ENCODE measurements at places on chromosomes 12 and 14.

DNA sequence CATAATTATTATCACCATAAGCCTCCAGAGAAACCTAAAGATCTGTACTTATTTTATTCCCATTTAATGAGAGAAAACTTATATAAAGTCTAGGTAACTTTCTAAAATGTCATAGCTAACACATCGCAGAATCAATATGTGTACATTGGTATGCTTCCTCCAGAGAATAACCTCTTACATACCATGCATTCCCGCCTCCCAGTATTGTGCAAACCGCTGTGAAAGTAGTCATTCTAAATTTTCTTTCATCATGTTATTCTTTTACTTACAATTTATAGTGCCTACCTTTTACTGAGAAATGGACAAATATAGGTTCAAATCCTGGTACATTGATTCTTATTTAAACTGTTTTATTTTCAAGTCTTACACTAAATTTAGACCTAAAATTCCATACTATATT is 463.4 kb downstream of the LRFN5 start:
- no peak for DNase-seq

DNA sequence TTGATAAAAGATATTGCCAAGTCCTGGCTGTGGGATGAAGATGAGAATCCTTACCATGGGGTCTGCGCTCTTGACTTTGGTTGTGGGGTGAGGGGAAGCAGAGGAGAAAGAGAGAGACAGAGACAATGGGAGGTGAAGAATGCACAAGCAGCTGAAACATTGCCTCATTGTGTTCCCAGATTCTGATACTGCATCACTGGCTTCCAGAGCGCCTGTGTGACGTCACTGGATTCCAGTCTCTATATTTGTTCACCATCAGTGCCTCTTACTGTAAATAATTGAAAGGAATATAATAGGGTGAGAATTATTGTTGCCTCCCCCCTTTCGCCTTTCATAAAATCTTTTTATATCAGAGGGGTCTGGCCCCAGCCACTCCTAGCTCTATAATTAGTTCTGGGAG is 188.9 kb upstream of the NTF3 start:
- no peak for DNase-seq

DNA sequence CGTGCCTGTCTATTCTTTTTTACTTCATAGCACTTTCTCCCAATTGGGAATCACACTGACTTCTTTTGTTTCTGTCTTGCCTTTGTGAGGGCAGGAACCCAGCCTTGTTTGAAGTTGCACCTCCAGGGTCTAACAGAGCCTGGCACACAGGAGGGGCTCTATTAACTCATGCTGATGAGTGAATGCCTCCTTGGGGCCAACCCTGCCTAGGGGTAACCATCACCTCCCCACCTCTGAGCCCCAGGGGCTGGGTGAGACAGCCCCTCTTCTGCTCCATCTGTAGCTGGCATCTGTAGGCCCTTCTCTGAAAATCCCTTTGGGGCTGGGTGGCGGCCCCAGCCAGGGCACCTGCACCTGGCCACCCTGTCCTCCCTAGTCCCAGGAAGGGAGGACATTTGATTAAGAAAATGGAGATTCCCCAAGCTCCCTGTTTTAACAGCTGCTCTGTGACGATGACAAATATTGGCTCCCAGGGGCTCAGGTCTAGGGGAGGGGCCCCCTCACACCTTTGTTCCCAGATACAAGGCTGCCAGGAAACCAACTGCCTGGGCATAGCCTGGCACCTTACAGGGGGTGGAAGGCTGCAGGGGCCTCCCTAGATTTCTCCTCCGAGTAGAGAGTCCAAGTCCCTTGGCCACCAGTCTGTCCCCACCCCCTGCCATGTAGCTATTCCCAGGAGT is 11.8 kb downstream of the TAMALIN start:
- no peak for DNase-seq

GRCh38 chr12:47652521-47653234 is 53.2 kb downstream of the RPAP3 start:
- DNase-seq: peak; percentile 39

DNA sequence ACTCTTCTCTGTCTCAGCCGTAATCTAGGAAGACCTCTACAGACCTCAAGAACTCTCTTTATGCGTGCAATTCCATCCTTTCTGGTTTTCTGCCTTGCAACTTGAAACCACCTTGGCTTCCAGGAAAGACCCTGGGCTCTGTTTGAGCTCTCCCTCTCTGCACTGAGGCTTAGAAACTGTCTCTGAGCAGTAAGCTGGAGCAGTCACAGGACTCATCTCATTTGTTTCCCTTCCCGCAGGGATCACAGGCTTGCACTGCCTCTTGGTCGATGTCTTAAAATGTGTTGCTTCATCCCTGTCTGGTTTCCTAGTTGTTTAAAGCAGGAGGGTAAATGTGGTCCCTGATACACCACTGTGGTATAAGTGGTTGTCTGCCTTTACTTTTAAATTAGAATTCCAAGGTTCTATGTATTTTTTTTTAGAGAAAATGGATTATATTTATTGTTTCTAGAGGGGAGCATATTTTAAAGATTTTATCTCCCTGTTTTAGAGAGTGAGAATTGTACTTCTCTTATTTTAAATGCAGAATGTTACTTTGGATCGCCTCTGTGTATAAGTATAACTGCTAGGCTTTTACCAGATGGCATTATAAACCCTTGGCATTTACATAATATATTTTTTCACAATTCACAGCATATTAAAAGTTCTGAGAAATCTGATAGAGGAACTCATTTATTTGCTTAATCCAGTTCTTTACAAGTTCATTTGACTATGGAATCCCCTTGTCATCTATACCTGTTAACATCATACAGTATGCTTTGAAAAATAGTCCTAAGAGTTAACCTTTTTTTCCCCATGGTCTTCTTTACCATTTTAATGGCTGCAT is 26.4 kb downstream of the EID3 start:
- no peak for DNase-seq

- DNase-seq: no peak
These were observed 18.8 kb downstream of the MVK start for GRCh38 chr12:109592195-109592904.

GRCh38 chr12:123034865-123035264 is 54.4 kb downstream of the ARL6IP4 start:
- no peak for DNase-seq

- DNase-seq: no peak
These were observed 42.3 kb downstream of the IRF2BPL start for GRCh38 chr14:76986231-76986565.

DNA sequence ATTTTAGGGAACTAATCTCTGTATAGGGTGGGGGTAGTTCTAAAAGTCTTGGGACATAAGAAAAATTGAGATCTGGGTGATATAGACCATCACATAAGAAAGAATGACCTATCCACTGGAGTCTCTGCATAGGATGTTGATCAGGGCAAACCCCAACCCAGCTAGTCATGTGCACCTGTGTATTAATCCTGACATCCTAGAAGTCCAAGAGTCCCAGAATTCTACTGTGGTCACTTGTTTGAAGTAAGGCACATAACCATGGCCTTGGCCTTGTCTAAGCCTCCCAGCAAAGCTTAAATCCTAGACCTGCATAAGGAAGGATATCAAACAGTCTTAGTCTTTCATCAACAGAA is 334.1 kb upstream of the DCN start:
- no peak for DNase-seq

GRCh38 chr12:32478858-32479725 is 79.7 kb downstream of the FGD4 start:
- DNase-seq: no peak

GRCh38 chr12:128956755-128957154 is 103.5 kb downstream of the GLT1D1 start:
- DNase-seq: no peak

DNA sequence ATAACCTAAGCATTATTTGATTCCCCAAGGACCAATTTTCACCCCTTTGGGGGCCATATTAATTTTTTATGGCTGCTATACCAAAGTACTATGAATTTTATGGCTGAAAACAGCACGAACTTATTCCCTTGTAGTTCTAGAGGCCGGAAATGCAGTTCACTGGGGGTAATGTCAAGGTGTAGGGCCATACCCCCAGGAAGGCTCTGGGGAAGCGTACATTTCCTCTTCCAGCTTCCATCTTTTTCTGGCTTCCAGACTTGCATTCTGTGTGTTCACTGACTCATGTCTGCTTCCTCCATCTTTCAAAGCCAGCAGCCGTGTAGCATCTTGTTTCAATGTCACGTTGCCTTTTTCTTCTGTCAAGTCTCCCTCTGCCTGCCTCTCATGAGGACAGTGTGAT is 133.5 kb downstream of the BICD1 start:
- DNase-seq: no peak

DNA sequence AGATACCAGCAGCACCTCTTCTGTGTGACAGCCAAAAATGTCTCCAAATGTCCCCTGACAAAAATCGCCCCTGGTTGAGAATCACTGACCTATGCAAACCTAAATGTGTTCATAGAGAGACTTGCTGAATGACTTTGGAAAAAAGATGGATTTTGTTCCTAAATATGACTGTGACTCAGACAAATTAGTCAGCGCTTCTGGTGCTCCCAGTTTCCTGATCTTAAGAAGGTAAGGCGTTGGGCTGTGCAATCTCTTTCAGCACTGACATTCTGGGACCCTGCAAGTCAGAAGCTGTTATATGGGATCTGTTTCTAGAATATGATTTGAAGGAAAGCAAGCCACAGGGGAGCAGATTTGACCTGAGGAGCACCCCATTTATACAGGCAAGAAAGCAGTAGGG is 90.6 kb upstream of the PWP1 start:
- no peak for DNase-seq

- DNase-seq: peak; percentile 12
These were observed 95.8 kb downstream of the TMTC3 start for GRCh38 chr12:88237954-88238353.

DNA sequence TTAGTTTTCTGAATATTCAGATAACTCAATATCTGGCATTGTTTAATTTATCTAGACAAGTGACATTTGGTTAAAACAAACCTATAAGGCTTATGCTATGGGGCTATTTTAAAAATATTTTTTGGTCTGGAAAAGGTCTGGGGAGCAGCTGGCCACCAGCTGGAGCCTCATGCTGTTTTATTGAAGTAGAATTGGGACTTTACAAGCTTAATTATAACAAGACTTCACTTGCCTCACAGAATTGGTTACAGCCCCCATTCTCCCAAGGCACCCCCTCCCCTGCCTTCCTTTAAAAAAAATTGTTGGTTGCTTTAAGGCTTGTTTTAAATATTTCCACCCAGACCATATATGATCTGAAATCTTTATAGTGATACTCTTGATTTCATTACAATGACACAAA is 453.9 kb downstream of the ADAMTS20 start:
- DNase-seq: no peak

DNA sequence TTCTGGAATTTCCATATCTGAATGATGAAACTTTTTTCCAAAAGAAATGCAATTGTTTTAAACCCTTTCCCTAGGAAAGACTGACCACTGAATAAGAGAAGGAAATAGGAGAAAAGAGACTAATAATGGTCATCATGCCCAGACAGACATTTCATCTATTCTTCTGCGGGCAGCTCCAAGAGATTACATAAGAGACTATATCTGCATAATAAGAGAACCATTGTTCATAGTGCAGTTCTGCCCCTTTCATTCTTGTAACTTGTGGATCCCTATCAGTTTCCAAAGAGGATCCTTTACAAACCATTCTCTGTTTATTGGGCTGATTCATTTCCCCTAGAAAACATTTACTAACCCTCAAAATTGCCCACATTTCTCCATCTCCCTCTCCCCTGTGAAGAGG is 197.8 kb downstream of the FSCB start:
- no peak for DNase-seq

- no peak for DNase-seq
These were observed 409.3 kb downstream of the PRKD1 start for GRCh38 chr14:29518335-29518734.

GRCh38 chr14:81042438-81042837 is 87.0 kb downstream of the TSHR start:
- no peak for DNase-seq

GRCh38 chr12:120468821-120469449 is 613 bp downstream of the SRSF9 start:
- peak; percentile 24 for DNase-seq

- DNase-seq: no peak
These were observed 283.4 kb upstream of the GRIP1 start for GRCh38 chr12:66962290-66962689.

DNA sequence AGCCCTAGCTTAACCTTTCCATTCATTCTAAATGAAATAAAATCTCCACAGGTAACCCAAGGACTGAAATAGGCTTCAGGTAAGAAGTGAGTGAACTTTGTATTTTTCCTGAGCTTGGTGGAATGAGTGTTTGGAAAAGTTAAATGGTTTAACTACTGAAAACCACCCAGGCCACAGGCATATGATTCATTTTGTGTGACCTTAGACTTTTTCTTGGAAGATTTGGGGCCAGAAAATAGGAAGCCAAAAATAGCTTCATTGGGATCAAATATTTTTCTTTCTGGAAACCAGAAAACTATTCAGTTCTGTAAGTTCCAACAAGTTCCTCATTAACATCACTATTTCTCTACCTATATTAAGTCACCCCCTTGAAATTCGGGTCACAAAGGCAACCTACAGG is 212.6 kb downstream of the PCNX1 start:
- no peak for DNase-seq

DNA sequence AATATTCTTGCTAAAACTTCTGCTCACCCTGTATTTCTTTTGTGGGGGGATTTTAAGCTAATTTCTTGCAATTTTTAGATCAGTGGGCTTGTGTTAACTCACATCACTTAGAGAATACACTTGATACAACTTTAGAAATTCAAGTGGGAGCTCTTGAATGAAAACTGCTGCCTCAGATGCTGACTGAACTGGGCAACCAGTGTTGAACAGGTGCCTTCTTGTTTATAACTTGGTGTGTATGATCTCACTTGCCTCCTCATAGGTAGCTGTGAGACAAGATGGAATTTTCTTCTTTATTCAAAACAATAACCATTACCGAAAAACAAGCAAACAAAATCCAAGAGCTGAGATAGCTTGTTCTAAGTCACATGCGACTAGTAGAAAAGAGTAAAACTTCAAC is 63.5 kb downstream of the FGD4 start:
- DNase-seq: no peak

DNA sequence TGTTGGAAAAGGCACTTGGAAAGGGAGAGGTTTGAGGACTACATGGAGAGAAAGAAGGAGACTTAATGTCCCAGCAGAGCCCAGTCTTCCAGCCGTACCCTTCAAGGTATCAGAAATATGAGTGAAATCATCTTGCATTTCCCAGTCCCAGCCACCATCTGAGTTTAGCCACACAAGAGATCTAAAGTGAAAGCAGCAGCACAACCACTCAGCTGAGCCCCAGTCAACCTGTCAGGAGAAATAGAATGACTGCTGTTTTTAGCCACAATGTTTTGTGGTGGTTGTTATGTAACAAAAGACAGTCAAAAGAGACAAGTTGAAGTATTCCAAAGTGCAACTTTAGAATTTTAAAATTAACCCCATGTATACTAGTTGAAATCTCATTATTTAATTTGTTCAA is 28.0 kb downstream of the DERA start:
- no peak for DNase-seq

- no peak for DNase-seq
These were observed 305.0 kb upstream of the DIO3 start for GRCh38 chr14:101256266-101256665.

GRCh38 chr12:124655698-124656516 is 88.5 kb upstream of the NCOR2 start:
- peak; percentile 46 for DNase-seq
